ENCODE measurements at places on chromosomes 12 and 14.

DNA sequence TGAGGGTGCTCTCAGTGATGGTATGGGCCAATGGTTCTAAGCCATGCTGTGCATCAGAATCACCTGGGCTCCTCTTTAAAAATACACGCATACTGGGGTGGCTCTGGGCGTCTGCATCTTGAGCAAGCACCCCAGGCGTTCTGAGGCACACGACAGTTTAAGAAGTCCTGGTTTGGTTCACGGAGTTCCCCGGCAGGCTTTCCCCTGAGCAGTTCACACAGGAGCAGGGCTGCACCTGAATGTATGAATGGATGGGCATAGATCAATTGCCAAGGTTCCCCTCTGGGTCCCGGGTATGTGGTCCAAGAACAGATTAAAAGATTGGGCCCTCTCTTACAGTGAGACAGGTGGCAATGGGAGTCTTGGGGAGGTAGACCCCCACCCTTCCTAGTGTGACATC, 395.3 kb downstream of the DPF3 start:
- DNase-seq = no peak

DNA sequence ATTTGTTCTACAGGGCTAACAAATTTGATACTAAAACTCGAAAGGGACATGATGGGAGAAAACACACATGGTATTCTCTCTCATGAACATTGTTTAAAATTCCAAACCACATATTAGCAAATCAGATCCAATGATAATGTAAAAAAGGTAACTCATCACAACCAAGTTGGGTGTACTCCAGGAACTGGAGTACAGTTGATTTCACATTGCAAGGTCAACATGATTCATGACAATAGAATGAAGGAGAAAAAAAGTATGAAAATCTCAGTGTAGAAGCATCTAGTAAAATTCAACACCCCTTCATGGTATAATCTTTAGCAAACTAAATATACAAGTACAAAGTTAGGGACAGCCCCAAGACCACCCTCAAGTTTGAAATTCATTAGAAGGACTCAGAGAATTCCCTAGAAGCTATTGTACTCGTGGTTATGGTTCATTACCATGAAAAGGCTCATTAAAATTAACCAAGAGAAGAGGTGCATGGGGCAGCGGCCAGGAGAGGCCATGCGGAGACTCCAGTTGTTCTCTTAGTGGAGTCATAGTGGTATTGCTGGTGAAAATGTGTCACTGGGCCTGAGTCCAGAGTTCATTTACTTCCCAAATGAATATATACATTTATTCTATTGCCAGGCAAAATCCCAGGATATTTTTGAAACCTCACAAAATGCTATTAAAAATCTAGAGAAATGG, 3.1 kb upstream of the CDCA4 start:
- DNase-seq = peak; percentile 76

- no peak for DNase-seq
Measured at GRCh38 chr14:37620856-37621255, 25.4 kb downstream of the TTC6 start.

- DNase-seq = no peak
Measured at GRCh38 chr12:79747274-79747673, 56.5 kb upstream of the PAWR start.

- DNase-seq = no peak
Measured at GRCh38 chr14:21191809-21192446, 36.1 kb upstream of the OR5AU1 start.

DNA sequence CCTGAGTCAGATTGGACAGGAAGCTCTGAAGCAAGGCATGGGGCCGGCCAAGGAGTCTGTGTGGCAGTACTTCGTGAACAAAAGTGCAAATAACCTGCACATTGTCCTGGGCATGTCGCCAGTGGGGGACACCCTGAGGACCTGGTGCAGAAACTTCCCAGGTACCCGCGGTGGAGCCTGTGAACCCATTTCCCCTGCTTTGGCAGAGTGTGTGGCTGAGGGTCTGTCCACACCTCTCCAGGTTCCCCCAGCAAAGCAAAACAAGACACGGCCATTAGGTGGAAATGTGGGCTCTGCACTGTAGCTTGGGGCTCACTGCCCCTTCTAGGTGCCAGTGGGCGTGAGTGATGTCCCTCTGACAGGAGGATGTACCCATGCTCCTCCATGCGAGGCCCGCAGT, 79.4 kb downstream of the CCDC92 start:
- DNase-seq = no peak

DNA sequence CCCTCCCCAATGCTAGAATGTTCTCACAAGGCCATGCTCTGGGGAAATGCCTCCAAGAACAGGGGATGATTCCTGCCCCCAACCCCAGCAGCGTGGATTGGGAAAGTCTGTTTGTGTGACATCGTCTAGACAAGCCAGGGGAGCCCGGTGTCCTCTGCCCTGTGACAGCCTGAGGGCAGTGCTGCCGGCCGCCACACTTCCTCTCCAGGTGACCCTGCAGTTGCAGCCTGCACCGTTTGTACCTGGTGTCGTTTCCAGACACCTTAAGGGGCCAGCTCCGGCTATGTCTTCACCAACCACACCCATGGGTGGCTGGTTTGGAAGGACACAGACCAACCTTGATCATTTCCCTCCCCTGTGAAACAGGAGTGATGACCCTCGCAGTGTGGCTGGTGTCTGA, 372.6 kb downstream of the BCL11B start:
- no peak for DNase-seq

DNA sequence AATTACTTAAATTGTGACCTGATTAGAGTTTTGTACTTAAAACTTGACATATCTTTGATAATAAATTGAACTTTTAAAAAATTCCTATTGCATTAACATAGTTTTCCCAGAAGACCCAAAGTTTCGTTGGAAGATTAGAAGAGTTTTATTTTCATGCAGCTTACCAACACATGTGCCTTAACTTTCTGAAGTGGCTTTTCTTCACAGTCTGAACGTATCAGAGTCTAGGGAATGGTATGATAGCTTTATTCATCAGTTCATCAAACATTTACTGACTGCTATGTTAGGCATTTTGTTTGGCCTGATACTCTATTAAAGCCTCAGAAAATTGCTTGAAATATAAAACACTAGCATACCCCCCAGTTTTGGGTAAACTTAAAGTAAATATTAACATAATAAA, 65.2 kb downstream of the MARK3 start:
- no peak for DNase-seq

GRCh38 chr12:62372825-62373224, 93.8 kb upstream of the MON2 start:
- no peak for DNase-seq

DNA sequence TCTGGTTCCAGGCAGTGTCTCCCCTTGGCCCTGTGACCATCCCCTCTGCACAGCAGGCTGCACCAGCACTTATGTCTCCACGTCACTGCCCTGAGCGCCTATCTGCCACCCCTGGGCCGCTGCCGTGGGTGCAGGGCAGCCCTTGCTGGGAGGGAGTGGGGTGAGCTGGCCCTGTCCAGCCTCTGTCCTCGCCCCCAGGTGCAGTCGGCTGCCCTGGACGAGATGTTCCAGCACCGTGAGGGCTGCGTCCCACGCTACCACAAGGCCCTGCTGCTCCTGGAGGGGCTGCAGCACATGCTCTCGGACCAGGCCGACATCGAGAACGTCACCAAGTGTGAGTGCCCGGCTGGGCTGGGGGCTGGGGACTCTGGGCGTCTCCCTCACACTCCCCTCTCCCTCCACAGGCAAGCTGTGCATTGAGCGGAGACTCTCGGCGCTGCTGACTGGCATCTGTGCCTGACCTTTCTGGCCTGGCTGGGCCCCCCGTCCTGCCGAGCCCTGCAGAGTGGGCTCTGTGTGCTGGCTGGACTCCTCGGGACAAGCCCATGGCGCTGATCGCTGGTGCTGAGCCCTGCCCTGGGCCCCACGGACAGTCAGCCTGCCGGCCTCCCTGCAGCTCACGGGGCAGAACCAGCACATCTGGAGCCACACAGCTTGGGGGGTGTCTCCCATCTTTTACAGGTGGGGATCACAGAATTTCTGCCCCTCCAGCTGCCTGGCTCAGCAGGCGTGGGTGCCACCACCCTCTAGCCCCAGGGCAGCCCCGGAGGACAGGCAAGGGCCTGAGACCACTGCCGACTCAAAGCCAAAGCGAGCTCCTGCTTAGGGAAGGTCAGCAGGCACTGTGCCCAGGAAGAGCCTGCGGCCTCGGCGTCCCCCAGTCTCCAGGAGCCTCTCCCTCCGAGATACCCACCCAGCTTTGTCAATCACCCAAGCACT, 7.9 kb upstream of the PUS1 start:
- DNase-seq = no peak

DNA sequence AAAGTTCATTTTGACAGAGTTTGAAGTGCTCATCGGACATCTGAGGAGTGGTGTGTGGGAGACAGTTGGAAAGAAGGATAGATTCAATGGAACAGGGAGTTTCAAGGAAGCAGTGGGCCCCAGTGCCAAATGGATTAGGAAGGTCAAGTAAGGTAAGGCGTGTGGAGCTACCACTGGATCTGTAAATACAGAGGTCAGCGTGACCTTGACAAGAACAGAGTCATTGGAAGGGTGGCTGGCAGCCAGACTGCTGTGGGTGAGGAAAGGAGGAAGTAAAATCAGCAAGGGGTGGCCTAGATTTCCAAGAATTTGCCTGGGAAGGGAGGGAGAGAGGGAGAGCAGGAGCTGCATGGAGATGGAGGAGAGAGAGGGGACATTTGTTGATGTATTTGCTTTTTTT, 68.2 kb upstream of the IGF1 start:
- no peak for DNase-seq

DNA sequence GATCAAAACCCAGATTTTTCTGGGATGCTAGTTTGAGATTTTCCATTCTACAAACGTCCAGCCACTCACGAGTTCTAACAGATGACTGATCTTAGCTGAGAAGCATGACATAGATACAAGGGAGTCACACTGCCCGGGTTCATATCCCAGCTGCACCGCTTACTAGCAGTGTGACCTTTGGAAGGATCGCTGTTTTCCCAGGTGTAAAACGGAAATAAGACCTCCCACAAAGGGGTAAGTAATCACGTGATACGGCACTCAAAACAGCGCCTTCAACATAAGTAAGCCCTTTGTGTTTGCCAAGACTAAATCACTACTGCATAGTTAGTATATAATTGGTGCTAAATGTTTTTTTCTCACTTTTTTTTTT, 624 bp upstream of the PWP1 start:
- no peak for DNase-seq

GRCh38 chr12:91215940-91216454, 33.4 kb upstream of the DCN start:
- peak; percentile 17 for DNase-seq

DNA sequence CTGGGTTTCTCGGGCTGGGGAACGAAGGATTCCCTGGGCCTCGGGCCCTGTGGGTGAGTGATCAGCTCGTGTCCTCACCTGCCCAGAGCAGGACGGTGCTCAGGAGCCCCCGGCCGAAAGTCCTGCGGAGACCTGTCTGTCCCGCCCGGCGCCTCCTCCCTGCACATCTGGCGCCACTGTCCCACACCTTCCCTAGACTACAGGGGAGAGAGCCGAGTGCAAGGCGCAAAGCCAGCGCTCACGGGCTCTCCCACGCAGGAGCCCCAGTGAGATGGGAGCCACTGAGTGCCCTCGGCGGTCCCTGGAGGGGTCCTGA, 13.1 kb upstream of the TEX22 start:
- no peak for DNase-seq

- DNase-seq = no peak
Measured at GRCh38 chr12:103499571-103499970, 3.8 kb upstream of the C12orf42 start.

DNA sequence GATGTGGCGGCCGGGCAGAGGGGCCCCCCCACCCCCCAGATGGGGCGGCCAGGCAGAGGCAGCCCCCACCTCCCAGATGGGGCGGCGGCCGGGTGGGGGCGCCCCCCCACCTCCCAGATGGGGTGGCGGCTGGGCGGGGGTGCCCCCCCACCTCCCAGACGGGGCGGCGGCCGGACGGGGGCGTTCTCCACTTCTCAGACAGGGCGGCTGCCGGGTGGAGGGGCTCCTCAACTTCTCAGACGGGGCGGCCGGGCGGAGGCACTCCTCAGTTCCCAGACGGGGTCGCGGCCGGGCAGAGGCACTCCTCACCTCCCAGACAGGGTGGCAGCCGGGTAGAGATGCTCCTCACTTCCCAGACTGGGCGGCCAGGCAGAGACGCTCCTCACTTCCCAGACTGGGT, 469.8 kb downstream of the PCNX1 start:
- no peak for DNase-seq

GRCh38 chr12:122528582-122528981, 1.5 kb downstream of the KNTC1 start:
- no peak for DNase-seq

GRCh38 chr14:73633116-73634010, 11.4 kb upstream of the DNAL1 start:
- DNase-seq = no peak

GRCh38 chr12:68901551-68901950, 31.4 kb downstream of the CPM start:
- no peak for DNase-seq

GRCh38 chr12:53123578-53124351, 20.5 kb downstream of the SOAT2 start:
- no peak for DNase-seq

DNA sequence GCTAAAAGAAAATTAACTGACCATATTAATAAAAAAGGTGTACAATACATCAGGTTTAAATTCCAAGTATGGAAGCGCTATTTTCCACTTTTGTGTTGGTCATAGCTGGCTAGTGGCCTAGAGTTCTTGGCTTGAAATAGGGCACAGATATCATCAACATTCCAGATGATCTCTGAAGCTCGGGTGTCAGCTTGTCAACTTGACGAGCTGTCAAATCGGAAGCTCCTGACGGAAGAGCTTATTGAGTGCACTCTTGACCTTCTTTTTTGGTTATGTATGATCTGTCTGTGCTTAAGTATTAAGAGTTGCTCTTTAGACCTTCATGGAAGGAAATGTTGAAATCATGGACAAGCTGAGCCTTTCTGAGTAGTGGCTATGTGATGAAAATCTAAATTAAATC, 177.9 kb downstream of the APAF1 start:
- no peak for DNase-seq

DNA sequence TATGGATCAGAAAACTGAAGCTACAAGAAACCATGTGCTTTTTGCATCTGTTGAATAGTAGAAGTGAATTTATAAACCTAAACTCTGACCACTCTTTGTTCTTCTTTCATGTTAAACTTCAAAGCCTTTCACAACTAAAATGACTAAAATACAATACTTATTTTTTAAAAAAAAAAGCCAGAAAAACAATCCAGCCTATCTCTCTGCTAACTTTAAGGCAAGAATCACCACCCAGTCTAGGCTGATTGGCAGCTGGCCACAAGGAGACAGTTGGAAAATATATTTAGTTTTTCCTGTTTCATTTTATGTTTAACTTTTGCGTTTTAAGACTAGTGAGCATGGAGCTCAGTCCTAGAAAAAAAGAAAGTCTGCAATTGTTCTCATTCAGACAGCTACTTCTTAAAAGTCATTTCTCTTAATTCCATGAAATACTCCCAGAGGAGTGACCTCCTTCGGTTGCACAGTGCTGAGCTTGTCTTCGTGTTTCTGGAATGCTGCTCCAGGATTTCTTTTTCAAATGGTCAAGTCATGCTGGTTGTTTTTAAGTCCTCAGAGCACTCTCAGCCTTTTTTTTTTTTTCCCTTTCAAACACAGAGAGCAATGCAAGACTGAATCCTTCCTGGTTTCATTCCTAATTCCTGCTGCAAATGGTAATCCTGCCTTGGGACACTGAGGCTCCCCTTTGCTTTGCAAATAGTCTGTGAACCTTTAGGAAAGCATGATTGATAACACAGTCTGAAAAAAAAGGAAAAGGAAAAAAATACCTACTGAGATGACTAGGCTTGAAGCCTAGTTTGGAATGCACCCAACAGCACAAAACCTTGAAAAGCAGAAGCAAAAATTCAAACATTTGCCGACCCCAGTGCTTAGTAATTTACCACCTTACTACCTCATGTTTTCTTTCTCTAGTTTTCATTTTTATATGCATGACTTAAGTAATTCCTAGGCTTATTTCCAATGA, 233.3 kb upstream of the DAAM1 start:
- no peak for DNase-seq

Measured in SJSA1 (cell line).